CD4-positive, alpha-beta T cell treated with Interleukin-4 for 4 hours (primary cell): ENCODE measurements at places on chromosomes 16 and 17.
A peak's percentile ranks its signal among the peaks of the same experiment; 100 is the strongest.

GRCh38 chr17:31533546-31534155 is 142.2 kb downstream of the RAB11FIP4 start:
- DNase-seq: no peak

DNA sequence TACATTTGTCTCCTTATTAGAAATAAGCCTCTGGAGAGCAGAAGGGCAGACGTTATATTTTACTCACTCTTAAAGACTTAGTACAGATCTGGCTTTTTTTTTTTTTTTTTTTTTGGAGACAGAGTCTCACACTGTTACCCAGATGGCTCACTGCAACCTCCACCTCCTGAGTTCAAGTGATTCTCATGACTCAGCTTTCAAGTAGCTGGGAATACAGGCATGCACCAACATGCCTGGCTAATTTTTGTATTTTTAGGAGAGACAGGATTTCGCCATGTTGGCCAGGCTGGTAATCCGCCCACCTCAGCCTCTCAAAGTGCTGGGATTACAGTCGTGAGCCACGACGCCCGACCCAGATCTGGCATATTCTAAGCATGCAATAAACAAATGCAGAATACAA is 36.4 kb upstream of the TMEM97 start:
- DNase-seq: no peak

DNA sequence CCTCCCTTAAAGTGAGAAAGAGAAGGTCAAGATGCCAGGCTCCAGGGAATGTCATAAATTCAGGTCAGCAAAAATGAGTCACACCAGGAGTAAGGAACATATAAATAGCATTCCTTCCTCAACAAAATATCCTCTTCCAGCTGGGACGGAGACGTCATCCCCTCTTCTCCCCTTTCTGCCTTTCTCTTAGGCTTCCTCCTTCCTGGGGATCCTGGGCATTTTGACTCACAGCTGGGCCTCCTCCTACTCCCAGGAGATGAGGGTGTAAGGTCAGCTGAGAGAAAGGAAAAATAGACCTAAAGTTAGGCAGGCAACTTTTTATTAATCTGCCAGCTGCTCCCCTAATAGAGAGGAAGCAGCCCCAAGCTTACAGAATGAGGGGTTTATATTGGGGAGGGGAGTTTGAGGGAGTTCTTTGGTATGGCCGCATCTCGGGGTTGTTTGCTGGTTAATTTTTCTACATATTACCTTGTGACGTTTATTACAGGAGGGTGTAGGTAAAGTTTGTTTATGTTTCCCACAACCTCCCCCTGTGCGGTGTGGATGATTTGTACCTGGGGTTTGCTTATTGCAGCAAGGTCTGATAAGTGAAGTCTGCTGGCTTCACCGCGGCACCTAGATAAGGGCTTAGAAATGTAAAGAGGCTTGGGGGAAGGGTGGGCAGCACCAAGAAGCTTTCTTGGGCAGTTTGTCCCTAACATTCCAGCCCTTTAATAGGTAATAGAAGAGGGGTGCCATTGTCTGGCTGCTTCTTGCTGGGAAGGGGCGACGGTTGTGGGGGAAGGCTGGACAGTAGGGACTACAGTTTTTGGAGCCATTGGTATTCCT is 7.1 kb upstream of the ZNF747 start:
- DNase-seq: no peak

DNA sequence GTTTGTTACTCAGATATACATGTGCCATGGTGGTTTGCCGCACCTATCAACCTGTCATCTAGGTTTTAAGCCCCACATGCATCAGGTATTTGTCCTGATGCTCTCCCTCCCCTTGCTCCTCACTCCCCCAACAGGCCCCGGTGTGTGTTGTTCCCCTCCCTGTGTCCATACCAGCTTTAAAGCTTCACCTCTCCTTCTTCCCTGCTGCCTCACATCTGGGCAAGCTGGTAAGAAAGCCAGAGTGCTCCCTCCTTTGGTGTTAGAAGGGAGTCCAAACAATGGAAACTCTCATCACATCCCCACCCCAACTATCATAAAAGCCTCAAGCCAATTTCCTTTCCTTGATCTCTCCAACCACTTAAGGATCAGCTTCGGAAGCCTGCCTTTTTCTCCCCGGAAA is 1115.6 kb upstream of the GOT2 start:
- DNase-seq: no peak

- no peak for DNase-seq
These were observed 87.2 kb upstream of the IRX3 start for GRCh38 chr16:54373534-54374520.

DNA sequence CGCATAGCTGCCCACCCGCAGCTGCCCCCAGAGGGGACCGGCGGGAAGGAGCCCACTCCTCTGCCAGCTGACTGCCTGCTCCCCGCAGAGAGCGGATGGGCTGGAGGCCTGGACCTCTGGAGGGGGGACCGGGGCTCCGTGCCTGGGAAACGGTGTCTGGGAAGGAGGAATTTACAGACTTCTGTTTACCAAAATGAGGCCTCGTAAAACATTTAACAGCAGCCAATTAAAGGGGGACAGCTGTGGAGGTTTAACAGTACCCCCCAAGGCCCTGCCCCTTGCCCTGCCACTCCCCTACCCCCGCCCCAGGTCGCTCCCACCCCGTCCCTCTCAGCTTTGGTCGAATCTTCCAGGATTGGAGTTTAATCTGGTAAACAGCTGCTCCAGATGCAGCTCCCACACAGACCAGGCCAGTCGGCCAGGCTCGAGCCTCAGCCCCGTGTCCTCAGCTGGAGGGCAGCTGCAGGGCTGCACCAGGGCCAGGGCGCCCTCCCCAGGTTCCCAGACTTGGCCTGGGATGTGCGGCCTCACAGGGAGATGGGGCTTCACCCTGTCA is 41.1 kb downstream of the BAHCC1 start:
- no peak for DNase-seq

DNA sequence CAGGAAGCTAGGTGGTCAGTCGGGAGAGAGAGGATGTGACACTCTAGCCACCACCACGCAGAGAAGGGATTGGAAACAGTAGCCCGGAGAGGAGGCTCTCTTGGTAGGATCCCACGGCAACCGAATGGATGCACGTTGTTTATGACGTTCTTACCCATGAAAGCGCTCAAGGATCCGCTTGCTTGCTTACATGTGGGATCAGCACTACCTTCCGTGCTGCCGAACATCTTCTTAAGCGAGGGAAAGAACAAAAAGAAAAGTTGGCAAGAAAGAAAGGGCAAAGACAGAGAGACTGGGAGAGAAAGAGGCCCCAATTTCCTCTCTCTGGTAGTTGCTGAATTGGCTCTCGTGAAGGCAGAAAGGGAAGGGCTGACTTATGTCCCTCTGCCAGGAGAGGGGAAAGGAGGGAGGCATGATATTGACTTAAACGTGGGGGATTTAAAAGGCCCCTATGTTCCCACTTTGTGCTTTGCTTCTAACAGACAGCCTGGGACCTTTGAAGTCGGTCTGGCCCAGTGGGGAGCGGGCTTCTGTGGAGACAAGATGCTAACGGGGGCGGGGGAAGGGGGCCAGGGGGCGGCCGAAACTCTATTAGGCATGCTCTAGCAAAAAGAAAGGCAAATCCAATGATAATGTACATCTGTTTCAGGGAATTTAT is 35.4 kb downstream of the SNX20 start:
- DNase-seq: no peak

- no peak for DNase-seq
These were observed 40.4 kb downstream of the TNRC6A start for GRCh38 chr16:24769806-24770205.

DNA sequence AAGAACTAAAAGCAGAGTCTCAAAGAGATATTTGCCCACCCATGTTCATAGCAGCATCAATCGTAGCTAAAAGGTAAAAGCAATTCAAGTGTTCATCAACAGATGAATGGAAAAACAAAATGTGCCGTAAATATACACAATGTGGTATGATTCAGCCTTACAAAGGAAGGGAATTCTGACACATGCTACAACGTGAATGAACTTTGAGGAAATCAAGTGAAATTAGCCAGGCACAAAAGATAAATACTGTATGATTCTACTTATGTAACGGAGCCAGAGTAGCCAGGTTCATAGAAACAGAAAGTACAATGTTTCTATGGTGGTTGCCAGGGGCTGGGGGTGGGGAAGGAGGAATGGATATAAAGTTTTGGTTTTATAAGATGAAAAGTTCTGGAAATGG is 57.8 kb upstream of the IL34 start:
- DNase-seq: no peak

- DNase-seq: no peak
These were observed 48.1 kb downstream of the ARHGAP17 start for GRCh38 chr16:24967074-24967473.

- peak; percentile 79 for DNase-seq
These were observed 85.0 kb upstream of the MED9 start for GRCh38 chr17:17391668-17392370.

- DNase-seq: no peak
These were observed 977 bp downstream of the NAGPA start for GRCh38 chr16:5032748-5033167.

DNA sequence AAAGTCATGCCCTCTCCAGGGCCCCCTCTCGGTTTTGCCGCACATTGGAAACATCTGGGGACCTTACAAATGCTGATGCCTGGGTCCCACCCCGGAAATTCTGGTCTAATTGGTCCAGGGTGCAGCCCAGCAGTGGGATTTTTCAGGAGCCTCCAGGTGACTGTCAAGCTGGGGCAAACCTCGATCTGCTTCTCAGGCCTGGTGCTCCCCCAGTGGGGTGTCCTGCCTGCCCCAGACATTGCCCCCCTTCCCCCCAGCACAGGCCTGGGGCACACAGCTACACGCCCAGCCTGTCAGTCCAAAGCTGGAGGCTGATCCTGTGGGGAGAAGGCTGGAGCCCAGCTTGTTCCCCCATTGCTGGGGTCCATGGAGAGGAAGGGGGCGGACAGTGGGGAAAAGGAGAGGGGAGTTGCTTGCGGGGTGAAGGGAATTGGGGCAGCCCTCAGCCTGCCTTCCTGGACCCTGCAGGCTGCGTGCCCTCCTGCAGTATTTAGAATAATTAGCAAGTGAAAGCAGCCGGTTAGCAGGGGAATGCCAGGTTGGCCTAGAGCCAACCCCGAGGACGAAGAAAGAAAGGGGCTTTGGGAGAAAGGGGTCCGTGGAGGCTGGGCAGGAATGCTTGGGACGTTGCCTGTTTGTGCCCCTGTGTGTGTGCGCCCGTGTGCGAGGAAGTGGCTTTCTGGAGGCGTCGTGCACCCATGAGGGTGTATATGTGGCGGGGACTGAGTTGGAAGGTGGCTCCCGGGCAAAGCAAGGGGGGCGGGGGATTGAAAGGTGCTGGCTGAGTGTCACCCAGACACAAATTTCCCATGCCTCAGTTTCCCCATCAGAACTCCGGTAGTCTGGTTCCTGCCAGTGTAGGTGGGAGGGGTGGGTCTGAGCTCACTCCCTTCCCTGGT is 5.9 kb downstream of the FOXJ1 start:
- DNase-seq: no peak

DNA sequence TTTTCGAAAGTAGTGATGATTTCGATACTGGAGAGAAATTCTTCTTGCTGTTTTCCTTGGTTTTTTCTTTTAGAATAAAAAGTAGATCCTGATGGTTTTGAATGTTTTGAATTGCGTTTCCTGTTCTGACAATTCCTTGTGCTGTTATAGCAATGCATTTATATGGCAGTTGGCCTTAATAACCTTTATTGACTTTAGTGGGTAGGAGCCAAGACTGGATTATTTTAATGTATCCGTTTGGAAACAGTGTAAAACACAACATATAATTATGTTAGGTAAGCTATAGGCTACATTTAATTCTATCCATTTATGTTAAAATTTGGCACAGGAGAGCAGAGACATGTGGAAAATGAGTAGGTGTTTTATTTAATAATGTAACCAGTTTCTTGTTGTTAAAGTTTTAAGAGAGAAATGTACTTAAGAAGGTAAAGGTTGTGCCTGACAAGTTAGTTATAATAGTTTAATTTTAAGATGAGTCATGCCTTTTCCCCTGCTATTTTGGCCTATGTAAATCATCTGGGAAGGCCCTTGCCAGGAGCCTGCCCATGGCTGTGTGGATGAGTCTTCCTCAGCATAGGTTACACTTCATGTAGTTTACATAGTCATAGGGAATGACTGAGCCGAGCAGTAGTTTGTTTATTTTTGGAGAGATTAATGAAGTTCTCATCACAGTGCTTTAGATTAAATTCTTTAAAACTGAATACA is 189.9 kb downstream of the FTO start:
- DNase-seq: no peak

DNA sequence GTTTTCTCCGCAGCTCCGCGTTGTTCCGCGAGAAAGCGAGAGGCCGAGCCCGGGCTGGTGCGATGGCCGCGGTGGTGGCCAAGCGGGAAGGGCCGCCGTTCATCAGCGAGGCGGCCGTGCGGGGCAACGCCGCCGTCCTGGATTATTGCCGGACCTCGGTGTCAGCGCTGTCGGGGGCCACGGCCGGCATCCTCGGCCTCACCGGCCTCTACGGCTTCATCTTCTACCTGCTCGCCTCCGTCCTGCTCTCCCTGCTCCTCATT is 404 bp downstream of the EMC6 start:
- DNase-seq: no peak

DNA sequence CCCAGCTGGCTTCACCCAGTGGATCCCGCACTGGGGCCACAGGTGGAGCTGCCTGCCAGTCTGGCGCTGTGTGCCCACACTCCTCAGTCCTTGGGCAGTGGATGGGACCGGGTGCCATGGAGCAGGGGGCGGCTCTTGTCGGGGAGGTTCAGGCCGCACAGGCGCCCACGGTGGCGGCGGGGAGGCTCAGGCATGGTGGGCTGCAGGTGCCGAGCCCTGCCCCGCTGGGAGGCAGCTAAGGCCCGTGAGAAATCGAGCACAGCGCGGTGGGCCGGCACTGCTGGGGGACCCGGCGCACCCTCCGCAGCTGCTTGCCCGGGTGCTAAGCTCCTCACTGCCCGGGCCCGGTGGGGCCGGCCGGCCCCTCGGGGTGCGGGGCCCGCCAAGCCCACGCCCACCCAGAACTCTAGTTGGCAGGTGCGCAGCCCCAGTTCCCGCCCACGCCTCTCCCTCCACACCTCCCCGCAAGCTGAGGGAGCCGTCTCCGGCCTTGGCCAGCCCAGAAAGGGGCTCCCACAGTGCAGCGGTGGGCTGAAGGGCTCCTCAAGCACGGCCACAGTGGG is 26.6 kb downstream of the CCDC42 start:
- DNase-seq: no peak

DNA sequence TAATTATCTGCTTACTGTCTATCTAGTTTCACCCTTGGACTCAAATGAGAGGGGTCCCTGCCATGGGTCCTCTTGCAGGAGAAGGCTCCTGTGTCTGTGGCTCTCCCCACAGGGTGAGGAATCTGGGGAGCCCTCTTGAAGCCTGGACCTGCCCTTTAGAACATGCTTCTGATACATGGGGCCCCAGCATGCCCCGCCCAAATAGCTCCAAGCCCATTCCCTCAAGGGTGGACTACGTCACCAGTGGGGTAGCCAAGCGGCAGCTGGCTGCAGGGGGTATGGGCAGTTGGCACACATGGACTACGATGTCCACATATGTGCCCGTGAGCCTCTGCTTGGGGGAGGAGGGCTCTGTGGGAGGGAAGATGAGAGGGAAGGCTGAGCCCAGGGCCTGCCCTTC is 39.3 kb downstream of the ARHGAP27 start:
- no peak for DNase-seq

GRCh38 chr16:62933929-62934328 is 897.7 kb upstream of the CDH8 start:
- DNase-seq: no peak

GRCh38 chr17:50785946-50786570 is 18.7 kb upstream of the ANKRD40CL start:
- no peak for DNase-seq

GRCh38 chr17:46013502-46014165 is 14.6 kb downstream of the STH start:
- DNase-seq: no peak
